ENCODE measurements at places on chromosomes 5 and 9. TPM values are rescaled to one million over a fixed set of nuclear protein-coding genes. Genes with fewer than 3 reads are reported as not detected.

The MLANA gene
- polyA plus RNA-seq = 1.00 TPM

The GNA14 gene
- polyA plus RNA-seq = 12.2 TPM

The PCDHGC3 gene
- polyA plus RNA-seq = 112 TPM

The MELK gene
- 23.2 TPM for polyA plus RNA-seq

The ARHGAP26 gene
- polyA plus RNA-seq = 11.0 TPM

The LRRC70 gene
- 5.5 TPM for polyA plus RNA-seq

The INPP5E gene
- 12.9 TPM for polyA plus RNA-seq

GRCh38 chr5:88826646-88827585 is 56.1 kb downstream of the MEF2C start:
- peak; percentile 31 for DNase-seq

GRCh38 chr5:180526269-180526668 is 32.1 kb downstream of the CNOT6 start:
- DNase-seq = no peak

DNA sequence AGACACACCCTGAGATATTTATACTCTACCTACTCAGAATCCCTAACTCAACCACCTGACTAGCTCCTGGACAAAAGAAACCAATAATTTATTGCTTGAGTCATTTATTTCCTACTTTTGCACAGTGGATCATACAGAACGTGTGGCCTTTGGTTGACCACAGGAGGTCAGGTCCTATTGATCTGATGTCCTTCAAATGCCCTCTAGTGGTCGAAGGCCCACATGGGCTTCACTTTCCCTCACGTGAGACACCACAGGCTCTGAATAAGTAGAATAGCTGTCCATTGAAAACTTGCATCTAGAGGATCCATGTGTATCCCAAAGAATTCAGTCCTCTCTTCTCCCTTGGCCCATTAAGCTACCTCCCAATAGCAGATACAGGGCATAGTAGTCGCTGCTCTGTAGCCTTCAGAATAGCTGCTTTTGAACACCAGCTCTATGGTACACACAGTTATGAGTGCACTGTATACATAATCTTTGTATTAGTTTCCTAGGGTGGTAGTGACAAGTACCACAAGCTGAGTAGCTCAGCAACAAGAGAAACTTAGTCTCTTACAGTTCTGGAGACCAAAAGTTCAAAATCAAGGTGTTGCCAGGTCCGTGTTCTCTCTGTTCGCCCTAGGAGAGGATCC is 177.6 kb upstream of the SMARCA2 start:
- DNase-seq = peak; percentile 12

- no peak for DNase-seq
Measured at GRCh38 chr5:171849585-171850323, 64.1 kb downstream of the SMIM23 start.

GRCh38 chr9:136631038-136632000 is 31.4 kb upstream of the EGFL7 start:
- no peak for DNase-seq

DNA sequence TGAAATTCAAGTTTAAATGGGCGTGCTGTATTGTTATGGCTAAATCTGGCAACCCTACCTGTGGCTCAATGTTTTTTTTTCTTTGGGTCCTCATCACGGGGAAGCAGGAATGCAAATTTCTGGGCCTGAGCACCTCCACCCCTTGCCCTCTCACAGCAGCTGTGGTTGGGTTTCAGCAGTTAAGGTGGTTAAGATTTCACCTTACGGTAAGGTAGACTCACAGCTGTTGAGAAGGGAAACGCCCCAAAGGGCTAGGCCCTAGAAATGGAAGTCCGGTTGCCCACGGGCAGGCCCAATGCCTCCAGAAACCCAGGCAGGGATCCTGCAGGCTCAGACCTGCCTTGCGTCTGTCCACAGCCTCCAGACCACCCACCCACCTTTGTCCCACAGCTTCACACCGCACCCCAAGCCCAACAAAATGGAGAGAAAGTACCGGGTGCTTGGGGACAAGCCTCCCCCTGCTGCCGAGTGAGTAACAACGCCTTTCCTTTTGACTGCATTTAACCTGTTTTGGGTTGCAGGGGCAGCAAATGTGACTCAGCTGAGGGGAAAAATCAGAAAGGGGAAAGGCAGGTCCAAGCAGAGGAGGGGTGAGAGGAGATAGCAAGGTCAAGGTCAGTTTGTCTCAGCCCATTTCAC is 48.1 kb upstream of the TDRD7 start:
- DNase-seq = no peak

DNA sequence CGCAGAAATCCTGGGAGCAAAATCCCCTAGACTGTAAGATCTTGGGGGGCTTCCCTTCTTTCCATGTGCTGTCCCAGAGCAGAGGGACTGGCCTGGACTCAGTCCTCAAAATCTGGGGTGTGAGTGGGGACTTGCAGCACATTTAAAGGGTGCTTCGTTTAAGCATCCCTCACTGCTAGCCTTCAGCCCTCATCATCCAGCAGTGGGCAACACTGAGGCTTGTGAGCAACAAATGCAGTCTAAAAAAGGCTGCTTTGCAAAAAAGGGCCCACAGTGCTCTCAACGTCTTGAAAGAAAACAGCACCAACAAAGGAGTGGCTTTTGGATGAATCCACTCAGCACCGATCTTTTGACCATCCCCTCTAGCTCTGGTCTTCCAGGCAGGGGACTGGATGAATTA is 128.3 kb upstream of the TBC1D2 start:
- DNase-seq = no peak

GRCh38 chr9:137672907-137673791 is 54.3 kb downstream of the EHMT1 start:
- no peak for DNase-seq

GRCh38 chr9:130183133-130183762 is 11.0 kb downstream of the NCS1 start:
- DNase-seq = no peak

- no peak for DNase-seq
Measured at GRCh38 chr9:72675586-72675985, 154.2 kb downstream of the TMC1 start.

DNA sequence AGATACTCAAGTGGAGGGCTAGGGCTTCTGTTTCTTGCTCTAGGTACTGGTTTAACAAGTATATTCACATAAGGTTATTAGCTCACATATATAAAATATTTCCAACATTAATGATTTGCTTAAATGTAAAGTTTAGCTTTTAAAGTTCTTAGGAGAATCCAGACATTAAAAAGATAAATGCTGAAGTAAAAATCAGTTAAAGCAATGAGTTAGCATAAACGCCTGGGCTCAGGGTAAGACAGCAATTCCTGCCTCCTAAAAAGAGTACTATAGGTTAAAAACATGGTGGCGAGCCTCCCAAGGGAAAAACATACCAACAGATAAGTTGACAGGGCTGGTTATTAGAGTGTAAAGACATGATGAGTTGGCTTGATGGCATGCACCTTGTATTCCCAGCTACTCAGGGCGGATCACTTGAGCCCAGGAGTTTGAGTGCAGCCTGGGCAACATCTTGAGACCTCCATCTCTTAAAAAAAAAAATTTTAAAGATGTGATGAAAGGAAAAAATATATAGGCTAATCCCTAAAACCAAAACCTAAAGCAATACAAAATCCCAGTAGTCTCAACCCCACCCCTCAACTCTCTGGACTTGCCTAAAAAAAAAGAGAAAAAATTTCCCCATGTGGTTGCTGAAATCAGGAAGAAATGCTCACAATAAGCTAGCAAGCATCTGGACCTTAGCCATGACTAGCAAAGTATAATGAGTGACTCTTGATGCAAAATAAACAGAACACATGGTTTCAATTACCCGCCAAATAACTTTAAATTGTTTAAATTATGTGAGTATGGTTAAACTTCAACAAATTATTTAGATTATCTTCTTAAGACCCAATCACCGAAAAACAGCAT is 3.6 kb downstream of the GOLPH3 start:
- DNase-seq = no peak

GRCh38 chr5:40402007-40402364 is 277.7 kb upstream of the PTGER4 start:
- DNase-seq = no peak

- no peak for DNase-seq
Measured at GRCh38 chr9:70390933-70391341, 23.5 kb downstream of the KLF9 start.

DNA sequence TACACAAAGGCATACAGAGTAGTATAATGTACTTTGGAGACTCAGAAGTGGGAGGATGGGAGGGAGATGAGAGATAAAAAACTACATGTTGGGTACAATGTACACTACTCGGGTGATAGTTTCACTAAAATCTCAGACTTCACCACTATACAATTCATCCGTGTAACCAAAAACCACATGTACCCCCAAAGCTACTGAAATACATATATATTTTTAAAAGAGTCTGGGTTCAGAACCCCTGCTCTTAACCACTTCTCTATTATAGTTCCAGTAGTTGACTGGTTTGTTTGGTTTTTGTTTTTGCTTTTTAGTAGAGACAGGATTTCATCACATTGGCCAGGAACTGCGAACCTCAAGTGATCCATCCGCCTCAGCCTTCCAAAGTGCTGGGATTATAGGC is 22.6 kb downstream of the SGTB start:
- DNase-seq = no peak

All from right renal pelvis (tissue), 4 donors.